ENCODE measurements at places on chromosomes 11 and 22.
A peak's percentile ranks its signal among the peaks of the same experiment; 100 is the strongest.

DNA sequence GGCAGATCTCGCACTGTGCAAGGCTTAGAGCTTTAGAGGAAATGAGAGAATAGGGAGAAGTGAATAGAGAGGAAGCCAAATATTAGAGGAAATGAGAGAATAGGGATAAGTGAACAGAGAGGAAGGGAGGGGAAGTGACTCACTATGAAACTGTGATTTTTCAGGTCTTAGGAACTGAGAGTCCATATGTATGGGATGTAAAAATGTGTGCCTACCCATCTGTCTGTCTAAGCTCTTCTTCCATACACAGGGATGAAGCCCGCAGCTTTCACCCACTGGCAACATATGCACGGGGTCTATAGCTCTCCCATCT is 6.4 kb upstream of the CCDC86 start:
- DNase-seq: no peak

- no peak for DNase-seq
These were observed 1.8 kb upstream of the OR5B21 start for GRCh38 chr11:58509748-58510147.

GRCh38 chr11:119933584-119933983 is 204.3 kb downstream of the TRIM29 start:
- DNase-seq: no peak

DNA sequence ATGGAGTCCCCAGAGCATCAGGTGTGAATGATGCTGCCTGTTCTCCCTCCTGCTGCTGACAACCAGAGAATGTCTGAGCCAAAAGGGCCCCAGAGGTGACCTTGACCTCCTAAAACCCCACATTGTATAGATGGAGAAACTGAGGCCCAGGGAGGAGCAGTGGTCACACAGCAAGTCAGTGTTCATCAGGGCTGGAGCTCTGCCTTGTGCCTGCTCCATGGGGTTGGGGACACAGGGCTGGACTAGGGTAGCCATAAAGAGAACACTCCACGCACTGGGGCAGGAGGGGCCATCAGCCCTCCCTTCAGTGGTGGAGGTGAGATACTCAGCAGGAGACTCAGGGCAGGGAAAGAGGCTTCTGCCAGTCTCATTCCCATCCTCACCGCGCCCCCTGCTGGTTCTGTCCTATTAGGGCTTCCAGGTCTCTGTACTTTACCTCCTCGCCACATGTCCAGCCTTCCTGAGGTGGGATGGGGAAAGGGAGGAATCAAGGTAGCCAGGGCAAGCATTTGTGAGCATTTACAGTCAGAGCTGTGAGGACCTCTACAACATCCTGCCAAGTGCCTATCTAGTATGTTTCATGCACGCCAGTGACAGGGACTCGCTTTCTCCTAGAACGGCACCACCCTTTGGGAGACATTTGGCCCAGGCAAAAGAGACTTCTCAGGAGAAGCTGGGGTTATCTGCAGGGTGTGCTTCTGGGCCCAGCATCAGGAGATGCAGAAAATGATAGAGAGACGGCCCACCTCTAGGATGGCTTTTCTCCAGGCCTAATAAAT is 43.2 kb downstream of the NEU3 start:
- no peak for DNase-seq

GRCh38 chr11:46265764-46266163 is 11.7 kb upstream of the CREB3L1 start:
- no peak for DNase-seq

DNA sequence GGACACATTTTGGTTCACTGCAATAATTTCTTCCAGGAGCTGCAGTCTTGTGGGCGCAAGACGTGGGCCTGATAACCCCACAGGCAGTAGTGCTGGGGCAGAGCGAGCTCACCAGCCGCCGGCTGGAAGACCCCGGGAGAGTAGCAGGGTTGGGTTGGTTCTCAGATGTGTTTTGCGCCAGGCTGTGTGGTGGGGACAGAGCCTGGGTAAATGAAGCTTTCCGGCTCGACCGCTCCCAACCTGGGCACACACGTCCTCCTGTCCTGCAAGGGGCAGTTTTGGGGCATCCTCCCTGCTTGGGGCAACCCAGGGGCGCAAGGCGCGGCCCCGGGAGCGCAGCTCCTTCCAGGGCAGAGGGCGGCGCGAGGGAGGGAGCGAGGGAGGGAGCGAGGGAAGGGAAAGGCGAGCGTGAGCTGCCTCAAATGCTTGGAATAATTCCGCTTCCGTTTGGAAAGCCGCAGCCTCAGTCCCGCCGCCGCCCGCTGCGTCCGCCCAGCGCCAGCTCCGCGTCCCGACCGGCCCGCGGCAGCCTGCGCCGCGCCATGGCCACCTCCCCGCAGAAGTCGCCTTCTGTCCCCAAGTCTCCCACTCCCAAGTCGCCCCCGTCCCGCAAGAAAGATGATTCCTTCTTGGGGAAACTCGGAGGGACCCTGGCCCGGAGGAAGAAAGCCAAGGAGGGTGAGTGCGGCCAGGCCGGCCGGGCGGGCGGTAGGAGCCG is at the start of gene PARVA:
Gene PARVA (plus strand): TSS at position 466 of the 718 bp plus-strand sequence. CDS start 77 bp downstream, at position 543.
- peak; percentile 56 for DNase-seq

DNA sequence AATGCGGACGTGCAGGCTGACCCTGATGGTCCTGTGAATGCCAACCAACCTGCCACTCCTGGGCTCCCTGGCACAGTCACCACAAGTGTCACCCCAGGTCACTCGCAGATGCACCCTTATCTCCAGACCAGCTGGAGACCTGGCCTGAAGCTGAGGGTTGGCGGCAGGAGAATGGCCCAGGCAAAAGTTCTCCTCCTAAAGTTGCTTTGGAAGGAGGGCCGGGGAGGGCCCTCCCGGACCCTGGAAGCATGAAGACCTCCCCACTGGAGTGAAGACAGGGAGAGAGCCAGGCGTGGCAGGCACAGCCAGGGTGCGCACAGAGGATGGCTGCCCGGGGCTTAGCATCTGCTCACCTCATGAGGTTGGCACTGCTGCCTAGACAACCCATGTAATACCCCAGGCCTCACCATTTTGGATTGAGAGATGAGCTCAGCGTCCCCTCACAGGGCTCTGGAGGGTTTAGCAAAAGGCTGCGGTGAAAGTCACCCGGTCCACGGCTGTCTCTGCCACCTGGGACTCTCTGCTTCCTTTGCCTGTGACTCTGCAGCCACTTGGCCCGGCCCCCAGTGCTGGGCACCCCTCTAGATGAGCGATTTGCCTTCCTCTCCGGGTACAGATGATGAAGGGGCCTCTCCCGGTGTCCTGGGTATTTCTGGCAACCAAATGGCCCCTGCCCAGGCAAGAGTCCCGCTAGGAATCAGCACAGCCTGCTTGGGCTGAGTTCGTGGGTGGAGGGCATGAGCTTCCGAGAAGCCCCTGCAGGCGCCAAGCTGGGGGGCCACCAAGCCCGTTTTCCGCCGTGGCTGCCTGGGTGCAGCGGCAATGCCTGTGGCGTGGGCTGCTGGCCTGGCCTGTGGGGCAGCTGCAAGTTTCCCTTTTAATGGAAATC is 48.3 kb upstream of the SEPTIN5 start:
- no peak for DNase-seq

GRCh38 chr11:80841675-80842074 is 1400.8 kb upstream of the TENM4 start:
- DNase-seq: no peak

DNA sequence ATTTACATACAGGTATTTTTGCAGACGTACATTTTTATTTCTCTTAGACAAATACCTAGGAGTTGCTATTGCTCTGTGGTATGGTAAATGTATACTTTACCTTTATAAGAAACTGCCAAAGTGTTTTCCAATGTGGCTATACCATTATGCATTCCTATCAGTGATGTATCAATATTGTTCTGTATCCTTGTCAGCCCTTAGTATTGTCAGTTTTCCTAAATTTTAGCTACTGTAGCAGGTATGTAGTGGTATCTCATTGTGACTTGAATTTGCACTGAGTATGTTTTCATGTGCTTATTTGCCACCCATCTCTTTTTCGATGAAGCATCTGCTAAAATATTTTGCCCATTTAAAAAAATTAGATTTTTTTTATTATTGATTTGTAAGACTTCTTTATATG is 37.0 kb downstream of the CLPB start:
- no peak for DNase-seq

GRCh38 chr22:20089977-20090729 is 10.1 kb downstream of the DGCR8 start:
- no peak for DNase-seq

DNA sequence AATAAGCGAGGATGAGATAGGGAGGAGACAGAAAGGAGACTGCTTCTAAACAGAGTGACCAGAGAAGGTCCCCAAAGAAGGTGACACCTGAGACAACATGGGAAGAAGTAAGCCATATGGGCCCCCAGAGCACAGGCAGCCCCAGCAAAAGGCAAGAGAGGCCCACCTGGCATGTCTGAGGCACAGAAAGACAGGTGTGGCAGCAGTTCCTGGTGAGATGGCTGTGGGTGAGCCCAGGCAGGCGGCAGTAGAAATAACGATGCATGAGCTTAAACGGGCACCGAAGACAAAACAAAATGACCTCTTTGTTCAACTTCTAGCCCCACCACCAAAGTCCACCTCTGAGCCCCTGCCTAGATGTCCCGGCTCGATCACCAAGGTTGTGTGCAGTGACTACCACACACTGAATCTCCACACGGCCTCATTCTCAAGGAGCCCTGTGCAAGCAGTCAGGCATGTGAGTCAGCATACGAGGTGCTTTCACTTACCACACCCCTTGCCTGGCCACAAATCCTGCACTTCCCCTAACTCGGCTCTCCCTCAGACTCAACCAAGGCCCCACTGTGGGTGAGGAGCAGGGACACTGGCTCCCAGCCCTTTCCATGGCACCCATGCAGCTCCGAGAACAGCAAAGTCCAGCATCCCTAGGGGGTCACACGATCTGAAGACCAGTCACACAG is 77.6 kb downstream of the PACSIN2 start:
- DNase-seq: no peak

DNA sequence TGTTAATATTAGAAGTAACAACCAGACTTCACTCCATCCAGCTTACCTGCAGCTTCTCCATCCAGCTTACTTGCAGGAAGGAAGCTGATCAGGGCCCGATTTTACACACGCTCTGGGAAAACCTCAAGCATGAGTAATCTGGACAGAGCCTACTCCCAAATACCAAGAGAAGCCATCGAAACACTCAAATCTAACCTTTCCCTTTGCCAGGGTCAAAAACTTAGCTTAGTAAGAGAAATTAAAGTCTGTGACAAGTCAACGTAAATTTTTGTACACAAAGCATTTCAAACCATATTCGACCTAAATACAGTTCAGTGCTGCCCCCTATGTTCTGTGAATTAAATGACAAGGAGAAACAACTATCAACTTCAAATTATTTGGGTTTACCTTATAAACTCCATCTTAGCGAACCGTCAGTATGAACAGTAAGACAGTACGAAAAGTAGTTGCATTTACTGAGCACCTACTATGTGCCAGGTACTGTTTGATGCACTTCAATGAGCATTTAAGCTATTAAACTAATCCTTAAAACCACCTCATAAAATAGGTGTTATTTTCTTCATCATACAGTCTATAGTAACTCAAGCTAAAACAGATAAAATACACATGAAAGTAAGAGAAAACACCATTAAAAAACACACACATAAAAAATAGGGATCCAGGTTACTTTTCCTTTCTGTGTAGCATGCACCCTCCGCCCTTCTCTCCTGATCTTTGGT is 36.9 kb downstream of the ARFGAP3 start:
- DNase-seq: no peak

GRCh38 chr11:93821617-93822016 is 28.8 kb downstream of the VSTM5 start:
- no peak for DNase-seq

DNA sequence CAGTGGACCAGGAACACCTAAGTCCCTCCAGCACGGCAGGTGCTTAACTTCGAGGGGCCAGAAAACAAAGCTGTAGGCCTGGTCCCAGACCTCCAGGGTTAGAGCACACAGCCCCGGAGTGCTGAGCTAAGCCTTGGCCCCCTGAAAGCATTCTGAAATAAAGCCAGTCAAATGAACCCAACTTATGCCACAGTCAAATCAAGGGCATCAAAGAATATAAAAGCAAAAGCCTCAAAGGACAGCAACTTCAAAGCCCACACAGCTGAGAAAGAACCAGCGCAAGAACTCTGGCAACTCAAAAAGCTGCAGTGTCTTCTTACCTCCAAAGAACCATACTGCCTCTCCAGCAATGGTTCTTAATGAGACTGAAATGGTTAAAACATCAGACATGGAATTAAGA is 39.1 kb downstream of the TMEM123 start:
- DNase-seq: no peak

DNA sequence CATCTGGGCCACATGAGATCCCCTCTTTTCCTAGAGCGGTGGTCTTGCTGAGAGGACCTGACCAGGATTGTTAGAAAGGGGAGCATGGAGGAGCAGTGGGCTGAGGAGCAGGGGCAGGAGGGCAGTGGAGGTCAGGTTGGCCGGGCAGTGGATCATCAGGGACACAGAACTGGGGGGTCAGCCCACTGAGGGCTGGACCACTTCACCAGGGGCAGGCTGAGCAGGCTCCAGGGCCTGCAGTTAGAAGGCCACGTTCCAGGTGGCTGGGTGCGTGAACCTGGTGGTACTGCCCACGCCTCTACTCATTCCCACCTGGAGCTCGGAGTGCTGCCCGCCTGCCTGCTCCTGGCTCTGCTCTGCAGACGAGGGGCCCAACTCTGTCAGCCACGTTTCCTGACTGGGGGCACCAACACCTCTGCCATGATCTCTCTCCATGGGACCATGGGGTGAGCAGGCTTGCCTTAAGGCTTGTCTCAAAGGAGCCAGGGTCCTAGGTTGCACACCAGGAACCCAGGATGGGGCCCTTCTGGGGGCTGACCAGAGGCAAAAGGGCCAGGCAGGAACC is 9.7 kb downstream of the MRGPRF start:
- DNase-seq: no peak

DNA sequence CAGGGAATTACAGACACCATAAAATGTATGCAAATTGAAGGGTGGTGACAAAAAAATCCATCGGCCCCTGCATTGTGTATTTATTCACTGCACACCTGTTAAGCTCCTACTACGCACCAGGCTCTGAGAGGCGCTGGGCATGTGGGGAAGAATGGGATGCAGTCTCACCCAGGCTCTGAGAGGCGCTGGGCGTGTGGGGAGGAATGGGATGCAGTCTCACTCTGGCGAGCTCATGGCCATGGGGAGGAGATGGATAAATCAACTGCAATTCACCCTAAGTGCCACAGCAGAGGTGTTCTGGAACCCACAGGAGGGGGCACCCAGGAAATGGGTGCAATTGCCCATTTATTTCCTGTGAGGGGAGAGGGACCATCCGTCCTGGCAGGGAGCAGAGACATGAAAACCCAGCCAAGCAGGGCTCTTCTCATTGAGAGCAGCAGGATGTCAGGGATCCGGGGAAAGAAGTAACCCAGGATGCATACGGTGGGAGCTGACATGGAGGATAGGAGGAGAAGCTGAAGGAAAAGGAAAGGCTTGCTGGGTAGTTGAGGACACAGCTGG is 798.7 kb downstream of the TBC1D22A start:
- no peak for DNase-seq

- no peak for DNase-seq
These were observed 38.6 kb downstream of the SCGB1A1 start for GRCh38 chr11:62457478-62457877.

DNA sequence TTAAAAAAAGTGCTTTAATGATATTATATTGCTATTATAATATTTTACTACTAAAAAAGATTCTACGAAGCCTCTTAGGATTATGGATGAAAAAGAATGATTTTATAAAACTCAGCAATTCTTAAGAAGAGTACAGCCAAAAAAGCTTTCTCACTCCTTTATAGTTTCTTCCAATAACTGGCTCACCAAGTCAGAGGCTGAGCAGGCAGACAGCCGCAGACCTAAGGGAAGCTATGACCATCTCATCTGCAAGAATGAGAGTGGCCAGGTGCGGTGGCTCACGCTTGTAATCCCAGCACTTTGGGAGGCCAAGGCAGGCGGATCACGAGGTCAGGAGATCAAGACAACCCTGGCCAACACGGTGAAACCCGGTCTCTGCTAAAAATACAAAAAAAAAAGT is 12.7 kb upstream of the EMID1 start:
- DNase-seq: no peak

GRCh38 chr11:69051381-69052342 is 2.9 kb downstream of the TPCN2 start:
- DNase-seq: no peak
